ENCODE measurements at places on chromosomes 5 and 9. TPM values are rescaled to one million over a fixed set of nuclear protein-coding genes. Genes with fewer than 3 reads are reported as not detected.

- no peak for DNase-seq
Observed at GRCh38 chr5:56833325-56833724, 18.0 kb downstream of the MAP3K1 start.

Gene WDR41
- 62.8 TPM for total RNA-seq

DNA sequence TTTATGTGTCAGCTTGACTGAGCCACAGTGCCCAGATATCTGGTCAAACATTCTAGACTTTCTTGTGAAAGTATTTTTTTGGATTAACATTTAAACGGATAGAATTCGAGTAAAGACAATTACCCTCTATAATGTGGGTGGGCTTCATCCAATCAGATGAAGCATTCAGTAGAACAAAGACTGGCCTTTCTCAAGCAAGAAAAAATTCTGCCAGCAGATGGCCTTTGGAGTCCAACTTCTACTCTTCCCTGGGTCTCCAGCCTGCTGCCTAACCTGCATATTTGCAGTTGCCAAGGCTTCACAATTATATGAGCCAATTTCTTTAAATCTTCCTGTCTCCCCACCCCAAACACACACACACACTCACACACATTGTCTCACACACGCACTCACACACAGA, 86.4 kb downstream of the MED10 start:
- DNase-seq = no peak

GRCh38 chr5:148825716-148826052, 727 bp upstream of the ADRB2 start:
- no peak for DNase-seq

Gene SPEF2
- 20.2 TPM for total RNA-seq

DNA sequence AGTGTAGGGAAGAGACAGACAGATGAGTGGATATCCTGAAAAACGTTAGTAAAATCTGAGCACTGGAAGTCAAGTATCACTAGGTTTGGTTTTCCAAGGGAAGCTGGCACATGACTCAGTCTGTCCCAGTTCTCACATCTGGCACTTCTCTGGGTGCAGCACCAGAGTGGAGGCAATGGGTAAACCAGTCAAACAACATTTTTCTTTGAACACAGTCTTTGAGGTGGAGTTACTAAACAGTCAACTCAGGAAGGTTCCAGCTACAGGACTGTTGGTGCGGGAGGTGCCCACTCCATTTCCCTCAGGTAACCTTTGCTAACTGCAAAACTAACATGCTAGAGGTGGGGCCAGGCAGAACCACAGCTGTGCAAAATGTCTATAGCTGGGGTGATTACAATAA, 301.4 kb upstream of the RFX3 start:
- no peak for DNase-seq

GRCh38 chr5:174294891-174295620, 249.6 kb downstream of the NSG2 start:
- no peak for DNase-seq

- DNase-seq = no peak
Observed at GRCh38 chr9:93148721-93149120, 14.7 kb upstream of the NINJ1 start.

DNA sequence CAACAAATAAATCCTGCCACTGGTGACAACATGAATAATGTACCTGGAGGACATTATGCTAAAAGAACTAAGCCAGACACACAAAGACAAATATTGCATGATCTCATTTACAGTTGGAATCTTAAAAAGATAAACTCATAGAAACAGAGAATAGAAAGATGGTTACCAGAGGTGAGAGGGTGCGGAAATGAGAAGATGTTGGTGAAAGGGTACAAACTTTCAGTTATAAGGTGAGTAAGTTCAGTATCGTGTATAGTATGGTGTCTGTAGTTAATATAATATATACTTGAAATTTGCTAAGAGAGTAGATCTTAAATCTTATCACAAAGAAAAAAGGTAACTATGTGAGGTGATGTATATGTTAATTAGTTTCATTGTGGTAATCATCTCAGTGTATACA, 63.3 kb downstream of the PRRC1 start:
- no peak for DNase-seq

- no peak for DNase-seq
Observed at GRCh38 chr5:130278136-130278535, 373.9 kb downstream of the CHSY3 start.

Gene KLF4
- 11.1 TPM for total RNA-seq

GRCh38 chr5:74418709-74419108, 221.8 kb downstream of the ENC1 start:
- DNase-seq = no peak

Gene PCDHGA10
- total RNA-seq = 8.6 TPM

DNA sequence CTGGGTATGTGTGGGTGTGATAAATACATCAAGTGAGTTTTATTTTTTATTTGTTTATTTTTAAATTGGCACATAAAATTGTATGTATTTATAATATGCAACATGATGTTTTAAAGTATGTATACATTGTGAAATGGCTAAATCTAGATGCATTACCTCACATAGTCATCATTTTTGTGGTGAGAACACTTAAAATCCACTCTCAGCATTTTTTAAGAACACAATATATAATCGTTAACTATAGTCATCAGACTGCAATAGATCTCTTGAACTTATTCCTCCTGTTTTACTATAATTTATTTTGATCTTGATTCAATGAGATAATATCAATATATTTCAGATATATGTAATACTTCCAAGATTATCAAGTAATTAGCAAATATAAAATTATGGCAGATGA, 93.9 kb upstream of the ALDH1A1 start:
- DNase-seq = no peak

Gene CDH12
- 19.4 TPM for total RNA-seq

- DNase-seq = peak; percentile 12
Observed at GRCh38 chr9:98944057-98944733, 488 bp downstream of the COL15A1 start.

Gene PTGS1
- 6.2 TPM for total RNA-seq

DNA sequence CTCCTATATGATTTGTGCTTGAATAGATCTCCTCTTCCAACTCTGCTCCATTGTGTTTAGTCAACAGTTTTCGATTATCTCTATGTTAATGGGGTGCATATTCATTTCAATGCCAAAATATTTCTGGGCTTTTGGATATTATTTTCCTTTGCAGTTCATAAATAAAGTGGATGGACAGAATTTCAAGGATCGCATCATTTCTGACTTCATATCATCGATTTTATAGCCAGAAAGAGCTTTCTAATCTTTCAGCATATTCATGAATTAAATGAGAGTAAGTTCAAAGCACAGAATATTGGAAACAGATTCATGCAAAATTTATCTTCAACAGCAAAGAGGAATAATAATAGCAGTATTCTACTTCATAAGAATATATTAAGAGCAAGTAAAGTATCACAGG, 60.0 kb upstream of the MINAR2 start:
- DNase-seq = no peak

DNA sequence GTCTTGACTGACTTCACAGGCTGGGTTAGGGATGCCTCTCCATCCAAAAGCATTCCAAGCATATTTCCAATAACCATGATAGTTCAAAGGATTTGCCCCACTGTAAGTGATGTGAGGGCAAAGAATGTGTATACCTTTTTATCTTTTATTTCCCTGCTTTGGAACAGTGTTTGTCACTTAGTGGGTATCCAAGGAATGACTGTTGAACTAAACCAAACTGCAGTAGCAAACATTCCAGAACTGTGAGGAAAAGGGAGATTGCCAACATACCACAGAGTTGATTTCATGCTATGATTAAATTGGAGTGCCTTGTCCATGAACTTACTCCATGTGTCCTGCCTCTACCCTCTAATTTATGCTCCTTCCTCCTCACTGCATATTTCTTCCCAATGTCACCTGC, 400.0 kb downstream of the KIAA0825 start:
- no peak for DNase-seq

- no peak for DNase-seq
Observed at GRCh38 chr5:32168460-32169033, 5.6 kb downstream of the GOLPH3 start.

GRCh38 chr5:82259172-82259800, 18.9 kb downstream of the RPS23 start:
- DNase-seq = no peak

Gene NXNL2
- 0.41 TPM for total RNA-seq

Gene FOXI1
- not detected for total RNA-seq

Gene AMBP
- total RNA-seq = not detected

GRCh38 chr9:32344551-32345182, 39.8 kb upstream of the ACO1 start:
- no peak for DNase-seq

DNA sequence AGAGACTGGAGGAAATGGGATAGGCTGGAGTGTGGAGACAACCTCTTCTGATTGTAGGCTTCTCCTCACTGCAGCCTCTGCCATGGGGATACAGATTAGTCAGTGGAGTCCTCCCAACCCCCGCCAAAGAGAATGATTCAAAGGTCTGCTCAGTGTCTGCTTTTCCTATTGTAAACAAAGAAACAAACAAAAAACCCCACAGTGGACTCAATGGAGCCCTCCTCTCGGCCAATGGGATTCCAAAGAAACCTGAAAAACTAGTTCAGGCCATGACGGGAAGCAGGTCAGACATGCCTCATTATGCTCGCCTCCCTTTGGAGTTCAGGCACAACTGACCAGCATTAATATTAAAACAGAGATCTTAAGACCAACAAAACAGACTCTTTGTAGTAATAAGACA, 85.8 kb downstream of the SEC61B start:
- DNase-seq = no peak

Gene NR5A1
- 0.84 TPM for total RNA-seq

GRCh38 chr5:132183723-132184122, 43.9 kb downstream of the P4HA2 start:
- no peak for DNase-seq

Gene NSG2
- total RNA-seq = 169 TPM

DNA sequence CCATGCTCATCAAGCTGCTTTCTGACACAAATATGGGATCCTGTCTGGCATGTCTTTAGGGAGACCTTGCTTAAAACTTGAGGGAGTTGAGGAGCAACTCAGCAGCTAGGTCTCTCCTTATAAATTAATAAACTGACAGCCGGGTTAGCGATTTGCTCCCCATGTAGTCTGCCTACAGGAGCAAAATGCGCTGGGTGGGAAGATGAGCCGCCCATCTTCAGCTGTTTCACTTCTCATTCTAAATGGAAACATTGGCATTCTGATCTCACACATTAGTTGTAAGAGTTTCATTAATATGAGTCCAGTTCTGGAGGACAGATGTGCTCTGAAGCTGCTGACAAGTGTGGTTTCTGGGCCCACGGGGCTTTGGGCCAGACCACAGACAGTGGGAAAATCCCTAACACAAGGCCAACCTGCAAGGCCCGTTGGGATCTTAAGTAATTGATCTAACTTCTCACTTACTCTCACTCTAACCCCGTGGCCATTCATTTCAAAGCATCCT, 197.0 kb downstream of the MCTP1 start:
- no peak for DNase-seq

DNA sequence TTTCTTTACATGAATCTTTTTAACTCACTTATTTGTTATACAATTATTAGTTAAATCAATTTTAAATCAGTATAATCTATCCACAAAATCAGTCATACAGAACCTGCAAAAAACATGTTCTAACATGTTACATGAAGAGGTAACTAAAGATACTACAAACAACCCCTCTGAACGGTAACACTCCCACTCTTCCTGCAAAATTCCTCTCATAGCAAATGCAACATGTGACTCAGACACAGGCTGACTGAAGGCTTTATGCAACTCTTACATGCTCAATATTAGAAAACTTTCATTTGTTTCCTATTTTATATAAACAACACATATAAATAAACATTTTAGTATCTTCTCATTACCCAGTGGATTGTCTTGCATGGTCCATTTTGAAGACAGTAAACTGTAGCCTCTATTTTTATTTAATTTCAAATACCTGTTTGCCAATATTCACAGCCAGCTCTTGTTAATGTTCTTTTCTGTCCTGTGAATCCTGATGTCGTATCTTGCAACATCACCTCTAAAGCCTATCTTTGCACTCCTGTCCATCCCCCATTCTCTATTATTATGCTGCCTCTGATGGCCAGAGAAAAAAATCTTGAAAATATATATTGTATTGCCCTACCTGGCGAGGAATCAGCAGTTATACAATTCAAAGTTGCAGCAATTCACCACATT, 100.5 kb upstream of the CCDC152 start:
- DNase-seq = no peak

DNA sequence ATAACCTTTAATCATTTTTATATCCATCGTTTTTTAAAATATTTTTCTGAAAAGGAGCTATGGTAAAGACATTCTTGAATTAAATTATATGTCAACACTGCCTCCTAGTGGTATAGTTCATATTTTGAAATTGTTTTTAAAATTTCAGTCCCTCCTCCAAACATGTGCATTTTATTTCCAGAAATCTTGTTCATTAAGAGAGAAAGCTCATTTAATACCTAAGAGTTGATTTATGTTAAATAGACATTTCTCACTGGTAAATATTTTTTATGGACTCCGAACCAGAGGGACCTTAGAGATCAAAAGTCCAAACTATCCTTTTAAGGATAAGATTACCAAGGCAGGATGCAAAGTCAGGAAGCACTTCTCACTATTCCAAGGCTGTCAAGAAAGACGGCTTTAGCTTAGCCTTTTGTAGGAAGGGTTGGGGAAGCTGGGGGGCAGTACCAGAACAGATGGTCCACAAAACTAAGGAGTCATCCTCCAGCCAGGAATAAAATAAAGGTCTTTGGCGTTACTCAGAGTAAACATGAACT, 21.6 kb downstream of the BHMT start:
- no peak for DNase-seq

DNA sequence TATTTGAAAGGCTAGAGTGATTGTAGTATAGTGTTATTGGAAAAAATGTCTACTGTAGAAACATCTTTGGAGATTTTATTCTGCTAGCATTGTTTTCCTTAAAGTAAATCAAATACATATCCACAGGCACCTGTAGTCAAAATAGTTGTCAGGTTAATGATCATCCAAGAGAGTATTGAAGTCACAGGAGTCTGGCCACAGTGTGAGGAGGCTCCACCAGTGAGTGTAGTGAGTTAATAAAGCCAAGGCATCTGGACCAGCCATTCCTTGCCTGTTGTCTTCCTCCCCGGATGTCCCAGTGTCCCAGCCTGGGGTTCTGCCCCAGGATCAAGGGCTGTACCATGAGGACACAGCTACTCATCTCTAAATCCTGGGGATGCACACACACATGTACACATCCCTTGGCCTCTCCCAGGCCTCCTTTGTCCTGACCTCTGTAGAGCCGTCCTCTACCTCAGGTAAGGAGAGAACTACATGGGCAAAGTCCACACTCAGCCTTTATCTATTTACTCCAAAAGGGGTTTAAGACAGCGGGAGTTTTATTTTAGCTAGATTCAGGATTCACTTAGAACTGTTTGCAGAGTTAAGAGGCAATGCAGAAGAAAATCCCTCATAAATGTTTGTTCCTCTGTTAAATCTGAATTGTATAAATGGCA, 3.7 kb downstream of the PIK3R1 start:
- DNase-seq = no peak
